ENCODE measurements at places on chromosomes 7 and 10.
A peak's percentile ranks its signal among the peaks of the same experiment; 100 is the strongest.

GRCh38 chr10:126004752-126005151 is 108.4 kb downstream of the FANK1 start:
- DNase-seq, result no peak

DNA sequence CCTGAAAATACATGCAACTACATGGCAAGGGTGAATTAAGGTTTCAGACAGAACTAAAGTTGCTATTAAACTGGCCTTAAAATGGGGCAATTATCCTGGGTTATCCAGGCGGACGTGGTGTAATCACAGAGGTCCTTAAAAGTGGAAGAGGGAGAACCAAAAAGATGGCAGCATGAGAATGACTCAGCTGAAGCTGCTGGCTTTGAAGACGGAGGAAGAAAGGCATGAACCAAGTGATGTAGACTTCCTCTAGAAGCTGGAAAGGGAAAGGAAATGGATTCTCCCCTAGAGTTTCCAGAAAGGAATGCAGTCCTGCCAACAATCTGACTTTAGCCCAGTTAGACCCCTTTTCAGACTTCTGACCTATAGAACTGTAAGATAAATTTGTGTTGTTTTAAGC is 27.0 kb upstream of the UBN2 start:
- DNase-seq, result no peak

- peak; percentile 82 for DNase-seq
Measured at GRCh38 chr7:151484971-151485707, 34.6 kb downstream of the RHEB start.

- DNase-seq, result peak; percentile 58
Measured at GRCh38 chr10:16644146-16644545, 122.5 kb upstream of the C1QL3 start.

DNA sequence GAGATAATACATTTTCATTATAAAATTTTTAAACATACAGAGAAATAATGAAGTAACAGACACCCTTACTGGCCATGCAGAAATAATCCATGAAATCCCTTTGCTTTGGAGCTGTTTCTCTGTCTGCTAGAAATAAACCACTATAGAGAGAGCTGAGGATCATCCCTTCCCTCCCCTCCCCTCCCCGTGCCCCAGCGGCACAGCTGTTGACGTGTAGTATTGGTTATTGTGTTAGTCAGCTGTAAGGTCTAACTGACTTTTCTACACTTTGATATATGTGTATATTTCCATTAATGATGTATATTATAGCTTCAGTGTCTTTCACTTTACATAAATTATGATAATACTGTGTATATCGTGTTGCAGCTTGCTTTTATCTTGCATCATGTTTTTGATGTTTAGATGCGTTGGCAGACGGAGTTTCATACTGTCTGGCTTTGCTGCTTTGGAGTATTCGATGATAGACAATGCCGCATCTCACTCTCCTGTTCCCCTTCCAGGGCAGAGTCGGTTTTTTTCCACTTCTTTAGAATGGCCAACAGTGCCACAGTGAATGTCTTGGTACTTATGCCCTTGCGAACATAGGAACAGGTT is 27.4 kb upstream of the GRID1 start:
- DNase-seq, result no peak

GRCh38 chr10:12344375-12345110 is 4.8 kb upstream of the CAMK1D start:
- DNase-seq, result no peak

DNA sequence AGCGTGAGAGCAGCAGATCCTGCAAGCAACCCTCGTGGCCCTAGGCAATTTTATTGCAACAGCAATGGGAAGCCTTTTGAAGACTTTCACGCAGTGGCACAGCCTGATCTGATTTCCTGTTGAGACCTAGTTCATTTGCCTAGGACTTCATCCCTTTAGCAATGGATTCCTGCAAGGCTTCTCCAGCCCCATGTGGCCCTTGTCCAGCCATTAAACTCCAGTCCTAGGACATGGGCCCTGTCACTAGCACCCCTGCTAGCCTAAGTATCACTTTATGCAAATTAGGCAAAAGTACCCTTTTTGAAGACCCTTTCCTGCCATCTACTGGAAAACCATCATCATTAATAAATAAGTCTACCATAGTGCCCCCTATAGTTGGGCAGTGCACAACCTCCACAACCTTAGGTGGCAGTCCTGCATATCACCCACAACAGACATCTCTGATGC is 379.4 kb downstream of the GALNT17 start:
- DNase-seq, result no peak

Data from fibroblast of upper back skin (primary cell).